ENCODE measurements at places on chromosomes 2 and 18. TPM values are rescaled to one million over a fixed set of nuclear protein-coding genes. Genes with fewer than 3 reads are reported as not detected.

Gene CPLX4
- not detected for total RNA-seq

- DNase-seq = no peak
Observed at GRCh38 chr2:135821190-135821589, 15.8 kb downstream of the LCT start.

- DNase-seq = no peak
Observed at GRCh38 chr2:120631236-120631635, 104.4 kb upstream of the GLI2 start.

- no peak for DNase-seq
Observed at GRCh38 chr18:32753656-32754260, 19.1 kb downstream of the KLHL14 start.

Gene BCL11A
- 45.0 TPM for total RNA-seq

DNA sequence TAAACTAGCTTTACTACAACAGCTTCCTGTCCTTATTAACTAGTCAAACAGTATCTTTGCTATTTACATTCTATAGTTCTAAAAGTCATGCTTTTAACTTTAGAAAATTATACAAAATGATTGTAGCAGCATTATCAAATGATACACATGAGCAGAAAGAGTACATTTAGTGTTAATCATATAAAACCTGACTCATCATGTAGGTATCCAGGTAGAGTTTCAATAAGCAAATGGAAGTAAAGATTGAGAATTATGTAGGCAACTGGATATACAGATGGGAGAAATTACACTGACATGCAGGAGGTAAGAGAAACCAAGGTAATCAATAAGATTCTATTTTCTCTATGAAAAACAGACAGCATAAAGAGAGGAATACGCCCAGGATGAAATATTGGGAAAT is 33.8 kb downstream of the TRIP12 start:
- no peak for DNase-seq

Gene MAL
- 0.22 TPM for total RNA-seq

Gene TSHZ1
- 1.7 TPM for total RNA-seq

Gene SOWAHC
- total RNA-seq = 14.5 TPM

DNA sequence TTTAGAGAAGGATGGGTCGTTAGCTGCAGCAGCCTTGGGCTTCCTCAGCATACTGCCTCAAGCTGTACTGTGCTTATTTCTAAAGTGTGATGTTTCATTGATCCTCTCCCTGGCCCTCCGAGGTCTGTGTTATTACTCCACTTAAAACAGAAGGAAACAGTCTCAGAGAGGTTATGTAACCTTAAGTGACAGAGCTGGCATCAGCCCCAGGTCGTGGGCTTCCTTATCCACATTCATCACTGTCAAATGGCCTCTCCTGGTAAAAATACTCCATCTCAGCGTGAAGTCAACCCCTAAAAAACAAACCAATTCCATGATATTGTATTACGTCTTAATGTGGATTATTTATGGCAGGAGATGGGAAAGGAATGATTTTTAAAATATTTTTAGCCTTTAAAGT is 153.3 kb upstream of the NOSTRIN start:
- no peak for DNase-seq

Gene SIGLEC15
- 0.48 TPM for total RNA-seq

DNA sequence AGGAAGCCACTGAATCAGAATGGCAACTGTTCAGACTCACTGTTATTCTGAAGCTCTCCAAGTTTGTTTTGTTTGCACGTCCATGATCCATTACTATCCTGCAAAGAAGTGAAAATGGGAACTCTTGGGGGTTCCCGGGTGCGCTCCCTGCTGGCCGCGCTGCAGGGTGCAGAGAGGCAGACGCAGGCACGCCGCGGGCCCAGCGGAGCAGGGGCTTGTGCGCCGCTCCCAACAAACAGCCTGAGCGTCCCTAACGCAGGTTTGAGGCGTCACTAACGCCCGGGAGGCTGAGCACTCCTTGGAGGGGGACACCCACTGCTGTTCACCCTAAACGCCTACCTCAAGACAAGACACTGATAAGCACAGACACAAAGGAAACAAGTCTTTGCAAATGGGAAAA is 14.3 kb upstream of the PIEZO2 start:
- DNase-seq = peak; percentile 64

Gene PIKFYVE
- 28.9 TPM for total RNA-seq

DNA sequence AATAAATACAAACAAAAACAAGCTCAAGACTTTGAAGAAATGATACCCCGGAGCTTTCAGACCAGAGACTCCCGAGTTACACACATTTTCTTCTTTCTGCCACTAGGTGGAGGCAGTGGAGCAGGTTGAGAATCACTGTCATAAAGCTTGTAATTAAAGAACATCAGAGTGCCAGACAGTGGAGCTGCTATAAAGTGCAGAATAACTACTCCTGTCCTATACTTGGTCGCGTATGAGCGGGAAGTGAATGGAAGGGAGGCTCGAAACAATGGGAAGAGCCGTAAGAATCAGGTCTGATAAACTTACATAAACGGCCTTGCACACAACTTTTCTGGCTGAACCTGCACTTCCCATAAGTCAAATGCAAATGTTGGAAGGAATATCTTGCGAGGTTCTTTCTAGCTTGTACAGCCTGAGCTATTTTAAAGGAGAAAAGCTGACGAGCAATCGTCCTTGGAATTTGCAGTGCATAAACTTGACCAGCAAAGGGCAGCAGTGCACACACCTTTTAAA is 189.0 kb downstream of the RPIA start:
- DNase-seq = peak; percentile 23

All from WTC11 (cell line).